ENCODE measurements at places on chromosomes 12 and 14. TPM values are rescaled to one million over a fixed set of nuclear protein-coding genes. Genes with fewer than 3 reads are reported as not detected.

- H3K4me1 ChIP-seq: no peaks in the 10 kb centered on the region
- H3K27me3 ChIP-seq: no peaks in the 10 kb centered on the region
- no peaks in the 10 kb centered on the region for H3K36me3 ChIP-seq
- DNase-seq: no peak
- H3K27ac ChIP-seq: no peak overlapping the region
- no peak overlapping the region for H3K4me3 ChIP-seq
Measured at GRCh38 chr12:54991161-54991990, 6.8 kb upstream of the TESPA1 start.

- no peak overlapping the region for H3K4me3 ChIP-seq
- no peaks in the 10 kb centered on the region for H3K36me3 ChIP-seq
- peaks cover 6% of the 10 kb centered on the region for H3K4me1 ChIP-seq
- no peak for DNase-seq
- H3K27me3 ChIP-seq: peaks cover 32% of the 10 kb centered on the region
Measured at GRCh38 chr12:113065126-113066007, 8.8 kb downstream of the DTX1 start.

DNA sequence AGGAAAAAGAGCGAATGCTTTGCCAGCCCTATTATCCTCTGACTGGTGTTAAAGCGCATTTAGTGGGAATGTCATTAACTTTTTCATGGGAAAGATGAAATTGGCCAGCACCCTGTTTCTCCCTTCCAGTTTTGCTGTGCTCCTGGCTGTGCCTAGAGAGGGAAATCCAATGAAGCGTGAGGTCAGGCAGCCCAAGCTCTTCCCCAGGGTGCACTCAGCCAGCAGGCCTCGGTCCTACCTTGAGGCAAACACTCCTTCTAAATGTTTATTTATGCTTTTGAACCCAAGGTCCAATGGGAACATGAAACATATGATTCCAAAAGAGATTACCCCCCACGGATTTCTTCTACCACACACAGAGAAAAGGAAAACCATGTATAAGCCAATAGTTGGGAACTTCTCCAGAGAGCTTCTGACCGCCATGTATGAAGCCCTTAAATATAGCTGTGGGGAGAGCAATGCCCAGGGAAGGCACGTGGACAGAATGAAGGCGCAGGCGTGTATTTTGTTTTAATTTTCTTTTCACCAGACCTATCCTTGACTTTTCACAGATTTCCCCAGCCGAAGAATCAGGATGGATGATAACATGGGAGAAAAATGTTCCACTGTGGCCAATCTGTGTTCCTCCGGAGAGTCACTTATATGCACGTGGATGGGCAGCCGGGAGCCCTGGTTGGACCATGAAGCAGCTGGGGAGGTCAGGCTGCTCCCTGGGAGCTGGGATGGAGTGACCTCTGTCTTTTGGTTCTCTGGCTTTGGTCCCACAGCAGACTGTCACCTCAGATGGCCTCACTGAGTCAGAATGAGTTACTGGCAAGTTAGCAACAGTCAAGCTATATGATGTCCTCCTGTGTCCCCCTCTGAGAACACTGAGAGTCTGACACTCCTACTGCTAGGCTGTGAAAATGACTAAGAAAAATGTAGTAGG is 37.3 kb downstream of the GPR135 start:
- peaks cover 6% of the 10 kb centered on the region for H3K4me1 ChIP-seq
- no peaks in the 10 kb centered on the region for H3K27me3 ChIP-seq
- H3K4me3 ChIP-seq: no peak overlapping the region
- H3K27ac ChIP-seq: no peak overlapping the region
- no peak for DNase-seq
- H3K36me3 ChIP-seq: no peaks in the 10 kb centered on the region

- no peak overlapping the region for H3K4me3 ChIP-seq
- peaks cover 10% of the 10 kb centered on the region for H3K4me1 ChIP-seq
- H3K36me3 ChIP-seq: no peaks in the 10 kb centered on the region
- no peak overlapping the region for H3K27ac ChIP-seq
- H3K27me3 ChIP-seq: no peaks in the 10 kb centered on the region
Measured at GRCh38 chr12:28963554-28963953, 185.5 kb upstream of the FAR2 start.

DNA sequence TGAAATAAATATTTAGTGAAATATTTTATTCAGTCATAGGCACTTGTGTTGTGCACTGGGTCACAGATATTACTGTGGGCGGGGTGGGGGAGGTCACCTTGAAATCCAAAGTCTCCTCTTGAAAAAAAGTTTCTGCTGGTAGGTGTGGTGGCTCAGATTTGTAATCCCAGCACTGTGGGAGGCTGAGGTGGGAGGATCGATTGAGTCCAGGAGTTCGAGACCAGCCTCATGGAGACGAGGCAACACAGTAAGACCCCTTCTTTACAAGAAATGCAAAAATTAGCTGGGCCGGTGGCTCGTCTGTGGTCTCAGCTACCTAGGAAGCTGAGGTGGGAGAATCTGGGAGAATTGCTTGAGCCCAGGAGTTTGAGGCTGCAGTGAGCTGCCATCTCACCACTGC is 913 bp upstream of the C2CD5 start:
- no peaks in the 10 kb centered on the region for H3K27me3 ChIP-seq
- no peaks in the 10 kb centered on the region for H3K36me3 ChIP-seq
- no peak overlapping the region for H3K27ac ChIP-seq

DNA sequence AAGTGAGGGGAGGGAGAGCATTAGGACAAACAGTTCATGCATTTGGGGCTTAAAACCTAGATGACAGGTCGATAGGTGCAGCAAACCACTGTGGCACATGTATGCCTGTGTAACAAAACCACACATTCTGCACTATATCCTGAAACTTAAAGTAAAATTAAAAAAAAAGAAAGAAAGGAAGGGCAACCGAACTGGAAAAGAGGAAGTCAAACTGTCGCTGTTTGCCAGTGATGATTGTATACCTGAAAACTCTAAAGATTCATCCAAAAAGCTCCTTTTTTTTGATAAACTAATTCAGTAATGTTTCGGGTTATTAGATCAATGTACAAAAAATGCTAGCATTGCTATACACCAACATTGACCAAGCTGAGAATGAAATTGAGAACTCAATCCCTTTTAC is 259.0 kb upstream of the ALG10 start:
- no peaks in the 10 kb centered on the region for H3K27me3 ChIP-seq
- no peak overlapping the region for H3K27ac ChIP-seq
- no peaks in the 10 kb centered on the region for H3K36me3 ChIP-seq
- no peak for DNase-seq
- H3K4me1 ChIP-seq: no peaks in the 10 kb centered on the region

- H3K27me3 ChIP-seq: no peaks in the 10 kb centered on the region
- DNase-seq: no peak
- no peaks in the 10 kb centered on the region for H3K36me3 ChIP-seq
- H3K4me3 ChIP-seq: no peak overlapping the region
- peak overlapping the region; percentile 34 for H3K27ac ChIP-seq
Measured at GRCh38 chr14:104694475-104694950, 5.1 kb downstream of the INF2 start.

DNA sequence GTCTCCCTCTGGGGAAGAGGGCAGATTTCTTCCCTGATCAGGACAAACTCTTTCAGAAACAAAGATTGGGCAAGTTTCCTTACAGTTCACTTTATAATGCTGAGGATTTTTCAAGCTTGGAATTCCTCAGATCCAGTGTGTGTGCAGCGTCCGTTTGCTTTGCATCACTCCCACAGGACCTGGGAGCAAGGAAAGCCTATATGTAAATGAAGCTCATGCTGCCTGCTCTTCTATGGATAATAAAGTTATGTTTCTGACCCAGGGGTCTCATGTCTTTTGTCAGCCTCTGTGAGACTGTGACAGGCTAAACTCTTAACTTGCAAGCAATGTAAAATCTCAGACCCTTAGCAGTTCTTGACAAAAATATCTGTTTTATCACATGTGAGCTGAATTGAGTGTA is 41.6 kb downstream of the TRHDE start:
- no peak overlapping the region for H3K27ac ChIP-seq
- H3K36me3 ChIP-seq: no peaks in the 10 kb centered on the region
- H3K4me1 ChIP-seq: no peaks in the 10 kb centered on the region
- DNase-seq: no peak
- no peaks in the 10 kb centered on the region for H3K27me3 ChIP-seq

DNA sequence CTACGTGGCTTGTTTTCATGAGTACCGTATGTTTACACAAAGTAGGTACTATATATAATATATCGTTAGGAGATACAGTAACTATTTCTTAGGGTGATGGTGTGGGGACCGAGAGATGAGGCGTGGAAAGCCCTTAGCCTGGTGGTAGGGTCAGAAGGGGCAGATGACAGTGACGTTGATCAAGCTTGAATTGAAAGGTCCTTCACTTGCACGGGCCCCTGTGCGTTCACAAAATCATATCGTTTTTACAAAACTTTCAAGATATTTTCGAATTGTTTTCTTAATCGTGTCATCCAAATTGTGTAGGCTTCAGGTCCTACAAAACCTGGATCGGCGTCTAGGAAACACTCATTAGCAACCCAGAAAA is 881 bp upstream of the SOS2 start:
- H3K27ac ChIP-seq: peak overlapping the region; percentile 96
- no peaks in the 10 kb centered on the region for H3K27me3 ChIP-seq
- H3K4me1 ChIP-seq: peaks cover 30% of the 10 kb centered on the region

DNA sequence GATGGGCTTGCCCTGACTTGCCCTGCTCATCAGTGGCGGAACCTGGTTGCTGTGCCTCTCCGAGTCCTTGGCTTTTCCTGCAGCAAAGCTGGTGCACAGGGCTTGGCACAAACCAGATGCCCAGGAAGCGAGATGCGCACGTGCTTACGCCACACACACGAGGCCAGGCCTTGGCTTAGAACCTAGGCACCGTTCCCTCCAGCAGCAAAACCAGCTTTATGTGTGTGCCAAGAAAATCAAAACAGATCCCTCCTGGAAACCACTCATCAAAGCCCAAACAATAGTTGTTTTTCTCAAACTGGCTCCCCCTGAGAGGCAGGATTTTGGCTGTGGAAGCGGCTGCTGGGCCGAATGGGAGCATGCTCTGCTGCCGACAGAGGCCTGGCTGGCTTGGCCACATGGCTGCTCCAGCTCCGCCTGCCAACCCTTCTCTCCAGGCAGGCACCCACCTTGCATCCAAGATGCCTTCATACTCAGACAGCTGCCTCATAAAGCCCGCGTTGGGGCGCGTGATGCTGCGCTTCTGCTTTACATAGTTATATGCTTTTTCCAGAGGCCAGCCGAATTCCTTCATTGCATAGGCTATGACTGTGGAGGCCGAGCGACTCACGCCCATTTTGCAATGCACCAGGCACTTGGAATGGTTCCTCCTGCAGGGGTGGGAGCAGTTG is 58.7 kb downstream of the SSH1 start:
- H3K36me3 ChIP-seq: peaks cover 39% of the 10 kb centered on the region
- no peaks in the 10 kb centered on the region for H3K27me3 ChIP-seq
- DNase-seq: no peak
- H3K4me1 ChIP-seq: peaks cover 37% of the 10 kb centered on the region
- peak overlapping the region; percentile 45 for H3K27ac ChIP-seq

GRCh38 chr12:96323906-96324305 is 76.3 kb downstream of the CDK17 start:
- H3K27ac ChIP-seq: no peak overlapping the region
- DNase-seq: no peak
- H3K27me3 ChIP-seq: no peaks in the 10 kb centered on the region
- no peaks in the 10 kb centered on the region for H3K4me1 ChIP-seq

DNA sequence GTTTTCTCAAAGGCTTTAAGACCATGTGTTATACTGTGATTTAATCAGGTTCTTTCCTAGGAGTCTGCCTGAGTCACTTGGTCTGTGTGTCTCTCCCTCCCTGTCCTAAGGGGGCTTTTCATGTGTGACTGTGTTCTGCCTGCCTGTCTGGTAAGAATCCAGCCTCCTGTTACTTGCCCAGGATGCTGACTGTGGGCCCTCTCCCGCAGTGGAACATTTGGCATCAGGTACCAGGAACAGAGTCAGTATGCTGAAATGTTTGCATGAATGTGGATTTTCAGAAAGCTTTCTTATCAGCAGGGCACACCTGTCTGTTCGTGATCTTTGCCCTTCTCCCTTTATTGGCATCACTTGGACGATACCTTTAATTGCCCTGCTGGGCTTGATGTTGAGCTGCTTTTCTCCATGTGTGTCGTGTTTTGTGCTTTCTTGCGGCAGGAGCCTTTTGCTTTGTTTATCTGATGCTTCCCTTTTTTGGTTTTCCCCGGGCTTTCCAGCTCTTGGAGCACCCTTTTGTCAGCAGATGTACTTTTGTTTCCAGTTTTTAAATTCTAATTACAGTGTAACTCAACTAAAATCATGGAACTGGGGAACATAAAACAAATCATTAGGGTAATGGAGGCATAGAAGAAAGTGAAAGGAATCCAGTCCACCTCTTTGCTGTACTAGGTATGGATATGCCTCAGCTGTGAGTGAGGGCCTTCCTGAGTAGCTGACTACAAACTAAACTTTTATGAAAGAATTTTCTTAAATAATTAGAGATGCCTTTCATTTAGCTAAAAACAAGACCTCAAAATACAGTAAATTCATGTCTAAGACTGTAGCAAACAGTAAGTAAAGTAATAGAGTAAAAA is 72.5 kb downstream of the TRAF3 start:
- H3K36me3 ChIP-seq: no peaks in the 10 kb centered on the region
- peak overlapping the region; percentile 7 for H3K4me3 ChIP-seq
- H3K27me3 ChIP-seq: no peaks in the 10 kb centered on the region
- H3K4me1 ChIP-seq: peaks cover 14% of the 10 kb centered on the region

DNA sequence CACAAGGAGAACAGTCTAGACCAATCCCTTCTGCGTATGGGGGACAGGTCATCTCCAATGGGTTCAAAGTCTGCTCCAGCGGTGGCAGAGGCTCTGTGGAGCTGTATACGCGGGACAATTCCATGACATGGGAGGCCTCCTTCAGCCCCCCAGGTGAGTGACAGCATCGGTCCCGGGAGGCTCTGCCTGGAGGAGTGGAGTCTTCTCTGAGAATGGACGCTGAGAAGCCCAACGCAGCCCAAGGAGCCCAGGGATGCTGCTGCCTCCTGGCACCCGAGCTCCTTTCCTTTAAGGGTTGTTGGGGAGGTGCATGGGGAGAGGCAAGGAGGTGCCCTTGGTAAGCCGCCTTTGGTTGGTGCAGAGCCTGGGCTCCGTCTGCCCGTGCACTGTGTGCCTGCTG is 28.2 kb downstream of the ADGRD1 start:
- DNase-seq: peak; percentile 73
- H3K4me3 ChIP-seq: no peak overlapping the region
- no peaks in the 10 kb centered on the region for H3K36me3 ChIP-seq
- H3K27me3 ChIP-seq: peaks cover 4% of the 10 kb centered on the region
- H3K27ac ChIP-seq: no peak overlapping the region

GRCh38 chr14:22952418-22952817 is 4.5 kb downstream of the HAUS4 start:
- H3K4me1 ChIP-seq: peaks cover 14% of the 10 kb centered on the region
- H3K36me3 ChIP-seq: peaks cover 49% of the 10 kb centered on the region
- DNase-seq: no peak
- H3K27me3 ChIP-seq: no peaks in the 10 kb centered on the region
- no peak overlapping the region for H3K4me3 ChIP-seq

The CKB gene
- total RNA-seq: 135 TPM

The ABCD2 gene
- total RNA-seq: 0.08 TPM

The PLBD2 gene
- 28.8 TPM for total RNA-seq

The ARHGDIB gene
- 84.9 TPM for total RNA-seq

The PLA2G1B gene
- not detected for total RNA-seq

The TSPAN8 gene
- total RNA-seq: 8.3 TPM

The SSPN gene
- 13.3 TPM for total RNA-seq

The LAG3 gene
- total RNA-seq: not detected

The COCH gene
- total RNA-seq: 19.6 TPM

The REP15 gene
- 0.99 TPM for total RNA-seq

All from suprapubic skin (tissue), 4 donors.